ENCODE measurements at places on chromosomes 2 and 18.
A peak's percentile ranks its signal among the peaks of the same experiment; 100 is the strongest.

- no peak for DNase-seq
Measured at GRCh38 chr2:20433249-20433648, 13.6 kb upstream of the RHOB start.

DNA sequence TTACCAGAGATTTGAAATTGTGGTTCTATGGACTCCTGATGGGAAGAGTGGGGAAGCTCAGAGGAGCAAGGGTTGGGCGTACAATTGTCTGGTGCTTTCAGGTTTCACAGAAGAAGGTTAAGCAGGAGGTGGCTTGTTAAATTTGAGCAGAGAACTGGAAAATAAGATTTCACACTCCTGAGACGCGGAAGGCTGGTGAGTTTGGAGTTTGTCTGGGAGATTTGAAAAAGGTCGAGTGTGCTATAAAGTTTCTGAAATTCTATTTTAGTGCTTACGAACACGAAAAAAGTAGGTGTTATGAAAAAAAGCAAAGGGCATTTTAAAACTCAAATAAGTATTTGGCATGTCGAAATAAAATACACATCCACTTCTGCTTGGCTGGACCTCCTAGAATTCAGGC lies 170.1 kb downstream of the MEIS1 start:
- no peak for DNase-seq

DNA sequence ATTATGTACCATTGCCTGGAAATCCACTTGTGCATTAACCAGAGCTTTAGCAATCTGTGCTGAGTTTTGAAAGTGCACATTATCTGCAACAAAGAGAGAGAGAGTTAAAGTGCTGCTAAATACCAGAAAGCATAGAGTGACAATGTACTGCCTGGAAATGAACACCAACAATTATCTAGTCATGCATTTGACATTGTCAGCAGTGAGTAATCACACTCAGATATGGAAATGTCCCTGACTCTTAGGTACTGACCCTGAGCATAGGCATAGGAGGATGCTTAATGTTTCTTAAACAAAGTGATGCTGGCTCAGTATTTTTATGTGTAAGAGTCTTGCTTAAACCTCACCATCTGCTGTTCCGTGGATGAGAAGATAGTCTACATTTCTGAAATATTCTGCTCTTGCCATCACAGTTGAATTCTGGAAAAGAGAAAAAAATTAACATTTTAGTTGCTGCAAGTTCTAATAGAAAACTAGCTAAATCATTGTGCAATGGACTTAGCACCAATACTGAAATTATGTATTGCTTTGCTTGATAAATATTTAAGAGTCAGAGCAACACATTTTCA lies 20.8 kb upstream of the GCG start:
- no peak for DNase-seq

DNA sequence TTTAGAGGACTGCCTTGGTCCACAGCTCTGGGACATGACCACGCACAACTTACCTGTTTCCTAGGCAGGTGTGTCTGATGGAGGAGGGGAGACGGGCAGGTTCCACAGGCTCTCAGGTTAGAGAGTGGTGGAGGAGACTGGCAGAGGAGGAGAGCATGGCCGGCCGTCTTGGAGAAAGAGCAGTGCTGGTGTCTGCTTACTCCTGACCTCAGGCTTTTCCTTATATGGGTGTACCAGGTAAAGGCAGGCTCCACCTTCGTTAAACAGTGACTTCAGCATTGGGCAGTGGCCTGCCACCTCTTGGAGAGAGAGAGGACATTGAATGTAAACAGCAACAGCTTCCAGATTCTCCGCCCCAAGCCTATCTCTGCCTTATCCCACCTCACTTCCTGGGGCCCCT lies at the start of gene CAPN13:
Gene CAPN13 (minus strand): TSS at position 198 of the 400 bp plus-strand sequence. CDS start 20,121 bp downstream, outside the sequence.
- DNase-seq = no peak

DNA sequence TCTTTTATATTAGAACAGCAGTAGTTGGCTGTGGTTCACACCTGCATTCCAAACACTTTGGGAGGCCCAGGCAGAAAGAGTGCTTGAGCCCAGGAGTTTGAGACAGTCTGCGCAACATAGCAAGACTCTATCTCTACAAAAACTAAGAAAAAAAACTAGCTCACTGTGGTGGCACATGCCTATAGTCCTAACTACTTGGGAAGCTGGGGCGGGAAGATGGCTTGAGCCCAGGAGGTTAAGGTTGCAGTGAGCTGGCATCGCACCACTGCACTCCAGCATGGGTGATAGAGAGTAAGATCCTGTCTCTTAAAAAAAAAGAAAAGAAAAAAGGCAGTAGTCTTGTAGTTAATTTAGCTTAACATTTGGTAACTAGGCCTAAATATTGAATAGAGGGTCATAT lies 136.6 kb downstream of the AGPS start:
- DNase-seq = no peak

GRCh38 chr2:202910698-202911097 lies 775 bp downstream of the WDR12 start:
- no peak for DNase-seq

DNA sequence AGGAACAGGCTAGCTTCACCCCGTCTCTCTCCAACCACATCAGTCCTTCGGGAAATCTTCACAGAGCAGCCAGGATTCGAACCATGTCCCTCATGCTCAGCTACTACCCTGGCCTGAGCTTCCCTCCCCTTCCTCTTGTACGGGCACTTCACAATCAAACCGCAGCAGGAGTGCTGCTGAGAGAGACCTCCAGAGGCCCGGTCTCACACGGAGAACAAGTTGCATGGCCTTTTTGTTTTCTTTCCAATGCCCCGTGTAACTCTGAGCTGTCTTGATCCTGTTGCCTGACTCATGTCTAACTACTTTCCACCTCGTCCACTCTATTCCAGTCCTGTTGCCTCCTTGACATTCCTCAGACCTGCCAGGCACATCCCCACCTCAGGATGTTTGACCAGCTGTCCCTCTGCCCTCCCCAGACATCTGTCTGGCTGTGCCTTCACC lies 25.4 kb downstream of the FBLN7 start:
- no peak for DNase-seq

- DNase-seq = no peak
Measured at GRCh38 chr2:587087-587960, 89.9 kb downstream of the TMEM18 start.

GRCh38 chr2:140695155-140695554 lies 1435.7 kb downstream of the LRP1B start:
- no peak for DNase-seq

DNA sequence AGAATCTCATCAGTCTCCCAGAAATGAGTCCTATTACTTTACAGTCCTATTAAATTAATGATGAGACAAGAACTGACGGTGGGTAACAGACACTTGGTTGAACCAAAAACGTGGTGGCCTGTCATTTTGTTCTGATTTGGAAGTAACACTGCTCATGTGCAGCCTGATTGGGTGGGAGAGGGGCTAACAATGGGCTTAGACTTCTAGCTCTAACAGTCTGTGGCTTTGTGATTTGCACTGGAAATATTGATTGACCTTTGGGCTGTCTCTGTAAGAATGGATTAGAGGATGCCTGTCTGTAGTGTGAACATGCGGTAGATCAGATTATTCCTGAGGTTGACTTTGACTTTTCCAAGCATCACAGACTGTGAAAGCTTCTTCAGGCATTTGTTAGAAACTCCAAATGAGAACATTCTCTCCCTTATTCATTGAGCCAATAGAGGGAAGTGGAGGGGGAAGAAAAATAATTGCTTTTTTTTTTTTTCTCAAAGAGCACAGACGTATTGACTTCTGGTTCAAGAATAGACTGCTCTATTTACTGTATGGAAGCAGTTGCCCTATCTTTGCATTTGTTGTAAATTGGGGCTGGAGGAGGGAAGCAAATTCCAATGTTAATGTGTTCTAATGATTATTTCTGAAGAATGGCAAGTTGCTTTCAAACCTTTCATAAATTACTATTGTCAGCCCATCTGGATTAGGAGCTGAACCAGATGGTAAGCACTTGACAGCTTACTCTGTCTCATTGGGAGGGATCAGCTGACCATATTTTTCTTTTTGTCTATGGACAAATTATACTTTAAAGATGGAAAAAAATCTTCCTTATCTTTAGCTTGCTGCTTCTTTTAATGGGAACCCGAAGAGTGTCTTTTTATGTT lies 85.8 kb upstream of the TTN start:
- DNase-seq = peak; percentile 30

DNA sequence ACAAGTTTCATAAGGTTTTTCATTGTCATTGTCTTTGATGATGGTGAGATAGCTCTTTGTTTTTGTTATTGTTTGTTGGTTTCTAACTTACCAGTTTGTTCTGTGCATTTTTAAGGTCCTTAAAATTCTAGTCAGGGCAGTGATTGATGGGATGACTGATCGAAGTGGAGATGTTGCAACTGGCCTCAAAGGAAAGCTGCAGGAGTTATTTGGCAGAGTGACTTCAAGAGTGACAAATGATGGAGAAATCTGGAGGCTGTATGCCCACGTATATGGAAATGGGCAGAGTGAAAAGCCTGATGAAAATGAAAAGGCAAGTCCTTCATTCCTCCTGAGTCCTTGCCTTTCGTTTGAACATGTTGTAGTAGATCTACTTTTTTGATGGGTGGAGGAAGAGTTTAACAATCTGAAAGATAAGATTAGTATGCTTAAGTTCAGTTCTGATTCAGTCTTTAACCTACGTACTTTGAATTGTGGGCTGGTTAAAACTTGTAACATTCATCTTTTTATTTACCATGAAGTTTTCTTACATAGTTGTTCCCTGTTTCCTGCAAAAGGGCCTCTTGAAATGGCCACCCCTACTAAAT lies 135.8 kb upstream of the LTBP1 start:
- DNase-seq = peak; percentile 4

- DNase-seq = no peak
Measured at GRCh38 chr2:201648-202433, 62.0 kb downstream of the SH3YL1 start.
